Nucleus accumbens (tissue), 56 donors: ENCODE measurements at places on chromosomes 3 and 15.

- no peak for DNase-seq
Measured at GRCh38 chr3:71441925-71442651, 141.4 kb downstream of the FOXP1 start.

DNA sequence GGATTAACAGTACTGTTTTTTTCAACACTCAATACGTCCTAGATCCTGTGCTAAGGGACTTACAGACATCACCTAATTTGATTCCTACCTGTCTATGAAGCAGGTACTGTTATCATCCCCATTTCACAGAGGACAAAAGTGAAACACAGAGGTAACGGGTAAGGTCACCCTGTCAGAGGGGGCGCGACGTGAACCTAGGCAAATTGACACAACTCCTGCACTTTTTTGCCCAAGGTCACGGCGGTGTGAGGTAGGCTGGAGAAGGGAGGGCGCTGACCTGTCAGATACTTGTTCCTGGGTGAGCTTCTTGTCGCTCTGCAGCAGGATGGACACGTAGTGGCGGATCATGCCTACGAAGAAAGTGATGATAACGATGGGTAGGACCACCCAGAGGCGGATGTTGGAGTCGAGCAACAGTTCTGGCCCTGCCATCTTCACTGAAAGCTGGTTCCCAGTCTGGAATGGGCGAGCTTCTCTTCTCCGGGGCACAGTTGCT lies 363 bp downstream of the EMC3 start:
- DNase-seq, result no peak

DNA sequence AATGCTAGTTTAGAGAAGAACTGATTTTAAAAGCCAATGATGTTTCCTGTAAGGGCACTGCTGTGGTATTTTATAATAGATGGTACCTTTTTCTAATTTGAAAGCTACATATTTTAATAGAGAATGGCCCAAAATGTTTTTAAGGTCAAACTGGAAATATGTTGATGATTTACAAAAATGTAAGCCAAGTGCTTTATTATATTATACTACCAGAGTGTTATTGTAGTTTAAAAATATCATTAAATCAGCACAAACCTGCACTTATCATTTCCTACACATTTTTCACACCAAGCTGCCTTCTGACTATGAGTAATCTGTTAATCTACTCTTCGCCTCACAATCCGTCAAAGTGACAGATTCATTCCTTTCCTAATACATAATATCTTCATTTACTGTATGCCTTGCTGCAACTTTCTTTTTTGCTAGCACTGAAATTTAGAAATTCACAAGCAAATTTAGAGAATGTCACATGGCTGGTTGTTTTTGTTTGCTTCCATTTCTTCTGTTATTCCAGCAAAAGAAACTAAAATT lies 126.4 kb upstream of the FAM3D start:
- no peak for DNase-seq

DNA sequence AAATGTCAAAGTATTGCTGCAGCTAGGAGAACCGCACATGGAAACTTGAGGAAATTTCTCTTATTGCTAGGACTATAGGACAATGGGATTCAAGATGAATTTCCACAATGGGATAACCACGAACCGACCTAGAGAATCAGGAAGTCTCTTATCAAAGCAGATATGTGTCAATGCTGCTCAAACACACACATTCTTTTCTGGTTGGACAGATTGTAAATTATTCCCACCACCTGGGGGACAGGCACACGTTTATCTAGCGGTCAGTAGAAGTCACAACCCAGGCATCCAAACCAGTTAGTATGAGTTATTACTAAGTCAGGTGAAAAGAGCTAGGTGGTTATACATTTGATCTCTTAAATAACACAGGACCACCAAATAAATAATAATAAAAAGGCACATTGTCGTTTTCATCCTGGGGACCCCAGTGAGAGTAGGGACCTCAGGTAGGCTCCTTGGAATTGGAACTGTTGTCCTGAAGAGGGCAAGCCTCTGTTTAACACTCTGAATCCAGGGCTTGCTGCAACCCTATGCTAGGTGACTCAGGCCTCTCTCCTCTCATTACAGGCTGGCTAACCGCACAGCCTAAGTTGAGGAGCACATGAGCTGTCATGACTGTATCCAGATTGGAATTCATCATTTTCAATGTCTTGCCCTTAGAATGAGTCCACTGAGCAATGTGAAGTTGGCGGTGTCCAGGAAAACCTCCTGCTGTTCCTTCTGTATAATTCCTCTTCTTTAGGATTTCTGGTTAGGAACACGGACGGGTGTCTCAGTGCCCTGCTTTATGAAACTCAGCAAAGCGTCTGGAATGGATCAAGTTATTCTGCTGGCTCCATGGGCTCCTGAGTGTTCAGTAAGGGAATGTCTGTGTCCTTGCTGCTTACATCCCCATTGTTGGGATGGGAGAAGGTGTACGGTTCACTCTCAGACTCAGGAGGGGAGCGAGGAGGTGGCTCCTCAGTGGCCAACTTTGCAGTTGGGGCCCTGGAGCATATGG lies 59.0 kb downstream of the CLEC3B start:
- DNase-seq, result no peak

- DNase-seq, result no peak
Measured at GRCh38 chr3:119428538-119428937, 34.9 kb downstream of the TMEM39A start.

GRCh38 chr3:10008588-10009344 lies 17.5 kb upstream of the FANCD2 start:
- peak; percentile 66 for DNase-seq
